ENCODE measurements at places on chromosomes 5 and 9. TPM values are rescaled to one million over a fixed set of nuclear protein-coding genes. Genes with fewer than 3 reads are reported as not detected.

The PLAC8L1 gene
- total RNA-seq: not detected

The CARTPT gene
- not detected for total RNA-seq

The PLPP7 gene
- total RNA-seq: 14.9 TPM

The ARL14EPL gene
- total RNA-seq: 0.29 TPM

The CPLANE1 gene
- 16.4 TPM for total RNA-seq

The BASP1 gene
- 138 TPM for total RNA-seq

The CER1 gene
- not detected for total RNA-seq

The OR13J1 gene
- not detected for total RNA-seq

The AIF1L gene
- not detected for total RNA-seq

The PCDHA4 gene
- total RNA-seq: not detected

The ITGA1 gene
- 11.5 TPM for total RNA-seq

The LRRC14B gene
- total RNA-seq: not detected

The FAM81B gene
- not detected for total RNA-seq

The TLE1 gene
- 22.5 TPM for total RNA-seq

The FOXD4L6 gene
- not detected for total RNA-seq

The DAB2IP gene
- total RNA-seq: 10.7 TPM

The SLC36A3 gene
- total RNA-seq: not detected

The EGFLAM gene
- 4.3 TPM for total RNA-seq
